ENCODE measurements at places on chromosomes 6 and 20. TPM values are rescaled to one million over a fixed set of nuclear protein-coding genes. Genes with fewer than 3 reads are reported as not detected.

C6orf132 gene
- total RNA-seq, result 6.9 TPM

ID4 gene
- total RNA-seq, result 3.5 TPM

SESN1 gene
- total RNA-seq, result 23.9 TPM

SSTR4 gene
- not detected for total RNA-seq

HEBP2 gene
- 47.0 TPM for total RNA-seq

NMBR gene
- not detected for total RNA-seq

MYBL2 gene
- total RNA-seq, result 38.9 TPM

ZC2HC1B gene
- not detected for total RNA-seq

DZANK1 gene
- 2.3 TPM for total RNA-seq

OXT gene
- total RNA-seq, result not detected

LCA5 gene
- 4.1 TPM for total RNA-seq

RUNX2 gene
- total RNA-seq, result 8.0 TPM

OR2H1 gene
- total RNA-seq, result not detected

OR14J1 gene
- not detected for total RNA-seq

PTCHD4 gene
- total RNA-seq, result 0.18 TPM

FOXS1 gene
- not detected for total RNA-seq

GSTA3 gene
- total RNA-seq, result not detected

SALL4 gene
- total RNA-seq, result not detected

KCNK16 gene
- not detected for total RNA-seq

TINAG gene
- total RNA-seq, result not detected
